ENCODE measurements at places on chromosomes 3 and 15.

- no peak for DNase-seq
Measured at GRCh38 chr15:36661042-36661441, 81.6 kb downstream of the CDIN1 start.

GRCh38 chr15:63288778-63289378, 11.5 kb downstream of the APH1B start:
- peak; percentile 25 for DNase-seq

DNA sequence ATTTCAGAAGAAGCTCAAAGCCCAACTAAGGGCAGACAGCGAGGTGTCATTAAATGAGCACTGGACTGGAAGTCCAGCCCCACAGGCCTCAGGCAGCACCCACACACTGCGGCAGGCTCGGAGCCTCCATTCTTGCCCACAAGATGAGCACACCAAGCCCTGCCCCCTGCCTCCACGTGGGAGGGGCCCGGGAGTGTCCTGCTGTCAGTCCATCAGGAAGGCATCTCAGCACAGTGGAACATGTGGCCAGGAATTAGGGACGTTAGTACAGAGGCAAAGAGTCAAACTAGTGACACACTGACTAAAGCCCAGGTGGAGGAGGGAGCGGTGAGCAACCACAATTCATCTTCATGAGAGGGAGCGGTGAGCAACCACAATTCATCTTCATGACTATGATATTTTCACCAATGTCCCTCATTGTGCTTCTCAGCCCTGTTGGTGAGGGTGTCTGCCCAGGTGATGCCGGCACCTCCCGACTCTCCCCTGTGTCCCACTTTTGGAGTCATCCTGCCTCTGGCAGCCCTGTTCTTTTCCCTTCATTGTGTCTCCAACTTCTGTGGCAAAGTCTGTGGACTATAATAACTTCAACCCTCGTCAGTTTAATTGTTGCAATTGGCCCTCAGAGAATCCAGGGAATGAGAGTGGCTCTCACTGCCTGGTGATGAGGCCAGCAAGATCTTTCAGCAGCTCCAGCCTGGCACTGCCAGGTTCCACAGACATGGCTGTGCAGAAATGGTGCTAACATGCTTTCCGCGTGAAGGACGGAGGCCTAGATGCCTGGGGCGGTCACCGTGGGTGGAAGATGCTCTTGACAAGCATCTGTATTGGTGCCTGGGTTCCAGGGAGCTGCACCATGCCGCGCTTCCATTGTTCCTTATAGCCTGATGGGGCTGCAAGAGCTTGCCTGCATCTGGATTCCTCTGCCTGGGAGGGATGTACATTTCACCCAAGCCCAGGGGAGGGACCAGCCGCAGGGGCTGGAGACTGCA, 23.1 kb upstream of the SKOR1 start:
- no peak for DNase-seq

DNA sequence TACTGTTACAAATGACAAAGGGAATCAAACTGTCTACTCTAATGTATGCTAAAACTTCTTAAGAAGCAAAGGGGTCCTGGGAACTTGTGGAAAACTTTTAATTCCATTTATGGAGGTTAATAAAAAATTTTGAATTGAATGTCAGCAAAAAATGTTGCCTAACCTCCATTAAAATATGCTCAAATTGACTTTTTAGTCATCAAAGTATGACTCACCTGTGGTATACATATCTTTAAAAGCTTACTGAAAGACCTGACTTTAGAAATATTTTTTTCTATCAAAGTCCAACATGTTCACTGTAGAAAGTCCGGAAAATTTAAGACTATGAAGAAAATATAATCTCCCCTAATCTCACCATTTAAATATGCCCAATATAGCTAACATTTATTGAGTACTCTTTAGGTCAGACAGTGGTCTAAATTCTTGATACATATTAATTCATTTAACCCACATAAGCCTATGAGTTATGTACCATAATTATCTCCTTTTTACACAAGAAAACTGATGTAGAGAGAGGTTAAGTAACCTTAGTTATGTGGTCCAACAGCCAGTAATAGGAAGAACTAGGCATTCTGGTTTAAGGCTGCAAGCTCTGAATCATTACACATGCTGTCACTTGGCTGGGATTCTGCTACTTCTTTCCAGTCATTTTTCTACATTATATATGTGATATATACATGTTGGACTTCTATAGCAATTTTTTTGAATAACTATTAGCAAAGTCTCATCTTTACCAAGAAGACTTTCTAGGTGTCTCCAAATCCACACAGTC, 83.6 kb downstream of the PDZRN3 start:
- no peak for DNase-seq

- no peak for DNase-seq
Measured at GRCh38 chr3:11080492-11080891, 73.8 kb upstream of the HRH1 start.

DNA sequence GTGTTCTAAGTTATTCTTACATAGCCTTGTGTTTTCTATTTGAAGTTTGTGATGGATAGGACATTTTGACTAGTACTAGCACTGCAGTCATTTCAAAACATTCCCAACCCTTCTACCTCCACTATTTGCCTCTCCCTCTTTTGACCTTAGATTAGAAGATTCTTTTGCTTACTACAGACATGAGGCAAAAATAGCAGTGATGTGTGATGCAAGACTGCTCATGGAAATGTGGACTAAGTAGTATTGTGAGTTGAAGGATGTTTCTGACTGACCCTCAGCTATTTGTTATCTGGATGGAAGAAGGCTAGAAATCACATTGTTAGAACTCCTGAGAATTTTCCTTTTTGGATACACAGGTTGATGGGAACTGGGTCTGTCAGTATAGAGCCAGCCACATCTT, 45.9 kb downstream of the ATP2C1 start:
- no peak for DNase-seq

- DNase-seq = no peak
Measured at GRCh38 chr3:139113231-139113992, 68.7 kb upstream of the PRR23C start.

DNA sequence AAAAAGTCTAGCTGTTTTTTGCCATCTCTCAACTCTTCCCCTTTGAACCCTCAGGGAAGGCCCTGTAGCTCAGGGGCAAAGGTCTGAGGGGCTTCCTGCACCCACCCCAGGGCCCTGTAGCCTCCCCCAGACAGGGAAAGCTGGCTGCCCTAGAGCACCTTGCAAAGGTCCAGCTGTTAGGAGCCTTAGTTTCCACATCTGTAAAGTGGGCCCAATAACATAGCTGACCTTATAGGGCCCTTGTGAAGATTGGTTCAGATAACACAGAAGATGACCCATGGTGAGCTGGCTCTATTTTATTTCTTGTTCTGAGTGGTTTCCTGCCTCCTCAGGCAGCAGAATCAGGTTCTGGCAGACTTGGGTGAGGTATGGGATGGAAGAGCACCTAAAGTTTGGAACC, 55.2 kb upstream of the SMAD6 start:
- DNase-seq = no peak

GRCh38 chr15:65529762-65530317, 423 bp upstream of the HACD3 start:
- DNase-seq = no peak

DNA sequence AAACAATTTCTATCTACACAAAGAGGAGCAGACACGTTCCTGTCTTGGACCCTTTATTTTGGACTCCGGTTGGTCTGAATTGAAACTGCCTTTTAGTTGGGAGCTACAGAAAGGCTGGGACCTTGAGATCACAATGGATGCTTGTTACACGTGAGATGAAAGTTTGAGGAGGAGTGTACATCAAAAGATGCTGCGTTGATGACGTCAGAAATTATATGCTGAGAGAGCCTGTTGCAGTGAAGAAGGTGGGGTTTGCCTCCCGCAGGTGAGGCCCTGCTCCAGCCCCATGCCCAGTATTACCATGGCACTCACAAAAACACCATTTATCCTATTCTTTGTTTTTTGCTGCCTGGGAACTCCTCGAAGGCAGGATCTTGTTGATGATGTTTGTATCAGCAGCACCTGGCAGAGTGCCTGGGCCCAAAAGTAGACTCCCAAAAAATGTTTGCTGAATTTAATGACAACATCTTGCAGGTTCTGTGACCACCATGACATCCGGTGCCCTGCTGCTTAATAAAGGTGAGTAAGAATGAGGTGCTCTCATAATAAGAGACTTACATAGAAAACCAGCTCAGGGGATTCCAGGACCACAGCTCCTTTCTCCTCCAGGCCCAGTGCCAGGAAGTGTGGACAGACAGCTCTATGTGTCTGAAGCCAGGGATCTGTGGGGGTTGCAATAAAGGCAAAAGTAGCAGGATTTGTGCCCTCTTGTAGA, 136.1 kb upstream of the UBE2E1 start:
- DNase-seq = no peak

- no peak for DNase-seq
Measured at GRCh38 chr15:22872936-22873701, 34.7 kb downstream of the NIPA2 start.

DNA sequence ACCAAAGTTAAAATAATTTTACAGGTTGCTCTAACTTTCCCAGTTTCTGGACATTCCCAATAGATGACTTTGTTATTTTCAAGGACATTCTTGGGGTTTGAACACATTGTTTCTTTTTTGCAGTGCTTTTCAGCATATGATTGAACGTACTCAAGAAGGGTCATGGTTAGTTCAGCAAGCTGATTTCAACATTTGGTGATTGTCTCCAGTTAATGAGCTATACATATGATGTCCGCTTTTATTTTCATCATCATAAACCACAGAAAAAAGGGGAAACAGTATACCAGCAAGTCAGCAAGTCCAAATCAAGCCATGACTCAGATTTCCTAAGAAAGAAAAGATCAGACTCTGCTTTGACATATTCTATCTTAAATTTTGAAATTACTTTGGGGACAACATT, 69.4 kb downstream of the B3GALNT1 start:
- DNase-seq = no peak

GRCh38 chr3:60290122-60290492, 961.1 kb downstream of the FHIT start:
- no peak for DNase-seq

DNA sequence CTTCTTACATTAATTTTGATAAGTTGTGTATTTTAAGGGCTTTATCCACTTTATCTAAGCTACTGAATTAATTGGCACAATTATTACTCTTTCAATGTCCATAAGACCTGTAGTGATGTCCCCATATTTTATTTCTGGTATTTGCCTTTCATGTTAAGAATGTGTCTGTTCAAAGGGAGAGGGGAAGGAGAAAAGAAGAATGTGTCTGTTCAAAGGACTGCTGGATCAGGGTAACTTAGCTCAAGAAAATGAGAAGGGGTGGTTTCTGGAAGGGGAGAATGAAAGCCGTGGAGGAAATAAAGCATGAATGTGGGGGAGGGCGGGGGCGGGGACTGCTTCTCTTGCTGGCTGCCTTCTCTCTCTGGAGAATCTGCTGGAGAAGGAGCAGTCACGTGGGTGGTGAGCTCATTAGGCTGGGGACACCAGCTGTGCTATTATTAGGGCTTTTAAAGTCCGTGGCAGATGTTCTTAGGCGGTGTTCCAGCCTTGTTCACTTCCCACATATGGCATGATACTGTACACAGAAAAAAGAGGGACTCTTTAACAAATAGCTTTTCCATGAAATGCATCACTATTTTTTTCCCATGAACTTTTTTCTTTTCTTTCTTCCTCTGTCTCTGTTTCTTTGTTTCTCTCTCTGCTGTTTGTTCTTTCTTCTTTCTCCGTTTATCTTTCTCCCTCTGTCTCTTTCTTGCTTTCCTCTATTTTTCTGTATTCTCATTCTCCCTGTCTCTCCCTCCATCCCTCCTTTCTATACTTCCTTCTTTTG, 63.7 kb upstream of the ULK4 start:
- DNase-seq = no peak

GRCh38 chr3:188365184-188365583, 211.2 kb downstream of the LPP start:
- DNase-seq = no peak

GRCh38 chr3:73608456-73609314, 16.1 kb downstream of the PDZRN3 start:
- DNase-seq = no peak

GRCh38 chr3:132245552-132246142, 71.6 kb upstream of the ACP3 start:
- DNase-seq = no peak

DNA sequence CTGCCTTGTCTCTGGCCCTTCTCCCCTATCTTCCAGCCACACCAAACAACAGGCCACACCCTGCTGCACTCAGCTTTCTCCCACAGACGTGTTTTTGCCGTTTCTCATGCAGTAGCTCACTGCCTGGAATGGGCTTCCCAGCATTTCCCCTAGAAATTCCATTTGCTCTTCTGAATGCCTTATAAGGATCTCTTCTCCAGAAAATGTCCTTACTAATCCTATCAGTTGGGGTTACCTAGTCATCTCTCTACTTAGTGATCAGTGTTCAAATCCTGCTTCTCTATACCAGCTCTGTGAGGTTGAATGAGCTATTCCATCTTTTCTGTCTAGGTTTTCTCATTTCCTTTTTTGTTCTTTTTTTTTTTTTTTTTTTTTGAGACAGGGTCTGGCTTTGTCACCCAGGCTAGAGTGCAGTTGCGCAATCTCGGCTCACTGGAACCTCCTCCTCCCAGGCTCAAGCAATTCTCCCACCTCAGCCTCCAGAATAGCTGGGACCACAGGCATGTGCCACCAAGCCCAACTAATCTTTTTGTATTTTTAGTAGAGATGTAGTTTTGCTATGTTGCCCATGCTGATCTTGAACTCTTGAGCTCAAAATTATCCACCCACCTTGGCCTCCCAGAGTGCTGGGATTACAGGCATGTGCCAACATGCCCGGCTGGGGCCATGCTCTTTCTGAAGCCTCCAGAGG, 98.2 kb upstream of the CHD2 start:
- peak; percentile 46 for DNase-seq

DNA sequence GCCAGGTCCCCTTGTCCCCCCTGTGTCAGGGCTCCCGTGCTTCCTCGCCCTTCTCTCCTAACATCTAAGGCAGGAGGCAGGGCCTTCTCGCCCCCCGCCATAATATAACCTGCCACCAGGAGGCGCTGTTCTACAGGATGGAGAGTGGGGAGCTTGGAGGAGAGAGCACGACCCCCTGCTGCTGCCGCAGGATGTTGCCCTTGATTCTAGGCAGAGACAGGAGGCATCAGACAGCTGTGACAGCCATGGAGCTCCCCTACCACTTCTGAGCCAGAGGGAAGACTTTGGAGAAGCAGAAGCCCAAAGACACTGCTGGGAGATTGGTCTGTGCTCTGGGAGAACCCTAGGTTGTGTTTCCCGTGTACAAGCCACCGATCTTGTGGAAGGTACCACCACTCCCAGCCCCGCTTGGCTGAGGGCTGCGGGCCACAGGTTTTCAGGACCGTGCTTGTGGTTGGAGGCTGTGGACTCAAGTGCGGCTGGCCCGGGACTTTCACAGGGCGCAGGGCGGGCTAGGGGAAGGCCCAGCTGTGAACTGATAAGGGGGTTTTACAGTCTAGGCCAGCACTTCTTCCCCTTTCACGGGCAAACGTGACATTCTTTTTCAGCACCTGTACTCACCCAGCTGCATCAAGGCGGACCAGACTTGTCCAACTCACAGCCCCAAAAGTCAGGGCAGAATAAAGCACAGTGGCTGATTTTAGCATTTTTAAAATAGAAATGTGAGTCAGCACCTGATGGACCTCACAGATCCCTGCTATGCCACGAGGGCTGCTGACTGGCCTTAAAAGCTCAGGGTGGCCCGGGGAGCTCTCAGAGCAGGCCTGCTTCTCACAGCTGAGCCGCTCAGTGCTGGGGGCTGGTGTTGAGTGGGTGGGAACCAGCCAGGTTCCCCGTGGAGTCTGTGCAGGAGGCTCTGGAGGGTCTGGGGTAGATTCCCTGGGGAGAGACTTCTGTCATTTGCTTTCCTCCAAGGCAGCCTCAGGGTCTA, 2.6 kb upstream of the TIGIT start:
- DNase-seq = no peak

- no peak for DNase-seq
Measured at GRCh38 chr3:146111337-146111736, 49.6 kb downstream of the PLOD2 start.
